ENCODE measurements at places on chromosomes 7 and 10.

GRCh38 chr7:17725821-17726220, 214.5 kb downstream of the SNX13 start:
- no peak for DNase-seq

- no peak for DNase-seq
Observed at GRCh38 chr10:82390866-82391658, 516.1 kb downstream of the NRG3 start.

DNA sequence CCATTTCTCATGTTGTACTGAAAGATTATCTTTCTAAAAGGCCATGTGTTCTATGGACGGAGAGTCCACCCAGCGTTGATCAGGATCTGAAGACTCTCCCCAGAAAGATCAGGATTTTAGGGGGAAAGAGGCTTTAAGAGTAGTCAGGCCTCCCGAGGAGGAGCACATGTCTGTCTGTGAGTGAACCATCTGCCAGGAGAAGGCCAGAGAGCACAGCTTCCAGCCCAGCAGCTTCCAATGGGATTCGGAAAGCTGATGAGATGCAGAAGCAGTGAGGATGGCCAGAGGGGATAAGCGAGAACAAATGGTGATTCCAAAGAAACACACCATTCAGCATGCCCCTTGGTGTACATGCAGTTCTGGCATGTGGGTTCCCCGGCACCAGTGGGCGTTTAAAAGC, 88.5 kb upstream of the TCERG1L start:
- DNase-seq, result no peak

GRCh38 chr10:5292196-5292735, 72.5 kb upstream of the UCN3 start:
- DNase-seq, result peak; percentile 6

GRCh38 chr10:132832186-132832969, 46.4 kb upstream of the NKX6-2 start:
- DNase-seq, result no peak

GRCh38 chr7:103751311-103751880, 238.1 kb downstream of the RELN start:
- DNase-seq, result no peak

GRCh38 chr10:44935201-44935965, 24.2 kb upstream of the RASSF4 start:
- no peak for DNase-seq

DNA sequence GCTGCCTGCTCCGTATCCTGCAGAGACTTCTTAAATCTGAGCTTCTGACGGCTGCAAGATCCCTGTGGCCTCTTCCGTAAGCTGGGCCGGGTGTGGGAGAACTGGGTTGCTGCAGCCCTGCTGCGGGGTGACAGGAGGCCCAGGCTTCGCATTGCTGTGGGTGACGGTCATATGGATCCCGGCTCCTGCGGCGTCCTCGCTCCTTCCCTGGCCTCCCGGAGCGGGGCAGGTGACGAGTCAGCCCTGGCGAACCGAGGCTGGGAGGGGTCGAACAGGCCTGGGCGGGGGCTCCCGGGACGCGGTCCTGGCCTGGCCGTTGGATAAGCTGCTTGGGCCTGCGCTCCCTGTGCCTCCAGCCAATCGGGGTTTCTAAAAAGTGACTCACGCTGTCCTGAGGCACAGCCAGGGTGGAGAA, 7.8 kb upstream of the UBE2D1 start:
- DNase-seq, result no peak

DNA sequence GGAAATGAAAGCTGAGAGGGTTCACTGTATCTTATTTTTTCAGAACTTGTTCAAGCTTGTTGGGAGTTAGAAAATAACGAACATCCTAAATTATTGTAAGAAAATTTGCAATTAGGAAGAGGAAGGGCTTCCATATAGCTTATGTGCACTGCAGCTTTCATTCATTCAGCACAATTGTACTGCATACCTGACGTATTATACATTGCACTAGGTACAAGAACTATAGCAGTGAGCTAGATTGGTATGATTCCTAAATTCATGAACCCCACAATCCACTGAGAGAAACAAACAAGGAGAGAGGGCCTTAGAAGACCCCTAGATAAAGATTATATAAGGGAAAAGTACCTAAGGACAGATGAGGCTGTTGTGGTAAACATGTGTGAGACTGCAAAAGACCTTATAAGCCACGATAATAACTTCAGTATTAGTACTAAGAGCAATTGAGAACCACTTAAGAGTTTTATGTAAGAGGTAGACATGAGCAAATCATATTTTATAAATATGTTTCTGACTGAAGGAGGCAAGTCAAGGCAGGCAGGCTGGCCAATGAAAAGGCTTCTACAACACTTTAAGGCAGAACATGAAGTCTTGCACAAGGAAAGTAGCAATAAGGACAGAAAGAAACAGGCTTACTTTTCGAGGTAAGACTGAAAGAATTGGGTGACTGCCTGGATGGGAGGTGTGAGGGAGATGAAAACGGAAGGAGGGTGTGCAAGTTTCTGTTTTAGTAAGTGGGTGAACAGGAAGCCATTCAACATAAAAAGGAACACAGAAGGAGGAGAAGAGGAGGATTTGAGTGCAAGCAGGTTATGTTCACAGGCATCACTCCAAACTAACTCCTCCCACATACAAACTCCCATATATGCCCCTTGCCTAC, 77.9 kb upstream of the LRRN3 start:
- DNase-seq, result no peak

- no peak for DNase-seq
Observed at GRCh38 chr10:73999703-74000102, 1.8 kb downstream of the VCL start.

DNA sequence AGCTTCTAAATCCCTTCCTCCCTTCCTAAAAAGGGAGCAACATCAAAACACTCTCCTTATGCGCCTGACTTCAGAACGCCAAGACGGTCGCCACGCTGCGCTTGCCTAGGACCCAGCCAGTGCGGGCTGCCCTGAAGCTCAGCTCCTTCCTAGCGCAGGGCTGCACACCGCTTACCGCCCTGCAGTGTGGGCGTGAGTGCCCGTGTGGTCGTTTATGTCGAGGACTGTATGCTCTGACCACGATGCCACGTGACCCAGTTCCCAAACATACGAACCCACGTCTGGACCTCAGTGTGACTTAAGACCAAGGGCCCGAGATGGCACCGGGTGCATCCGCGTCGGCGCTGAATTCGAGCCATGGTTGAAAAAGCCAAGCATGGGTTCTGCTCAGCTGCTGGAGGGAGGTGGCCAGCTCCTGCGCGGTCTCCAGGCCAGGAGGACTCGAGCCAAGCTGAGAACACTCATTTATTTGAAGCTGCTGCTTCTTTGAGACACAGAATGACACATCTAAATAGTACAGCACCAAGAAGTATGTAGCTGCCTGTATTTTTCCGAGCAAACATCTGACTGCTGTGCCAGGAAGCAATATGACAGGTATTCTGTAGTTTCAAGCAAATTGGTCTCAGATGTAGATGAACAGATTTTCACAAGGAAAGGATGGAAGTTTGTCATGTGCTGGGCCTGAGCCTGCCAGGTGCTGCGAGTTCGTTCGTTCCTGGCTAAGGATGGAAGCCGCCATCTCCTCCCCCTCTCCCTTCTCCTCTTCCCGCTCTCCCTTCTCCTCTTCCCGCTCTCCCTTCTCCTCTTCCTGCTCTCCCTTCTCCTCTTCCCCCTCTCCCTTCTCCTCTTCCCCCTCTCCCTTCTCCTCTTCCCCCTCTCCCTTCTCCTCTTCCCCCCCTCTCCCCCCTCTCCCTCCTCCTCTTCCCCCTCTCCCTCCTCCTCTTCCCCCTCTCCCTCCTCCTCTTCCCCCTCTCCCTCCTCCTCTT, 184.7 kb downstream of the EBF3 start:
- no peak for DNase-seq

GRCh38 chr10:77837248-77837924, 89.2 kb downstream of the DLG5 start:
- DNase-seq, result peak; percentile 21

DNA sequence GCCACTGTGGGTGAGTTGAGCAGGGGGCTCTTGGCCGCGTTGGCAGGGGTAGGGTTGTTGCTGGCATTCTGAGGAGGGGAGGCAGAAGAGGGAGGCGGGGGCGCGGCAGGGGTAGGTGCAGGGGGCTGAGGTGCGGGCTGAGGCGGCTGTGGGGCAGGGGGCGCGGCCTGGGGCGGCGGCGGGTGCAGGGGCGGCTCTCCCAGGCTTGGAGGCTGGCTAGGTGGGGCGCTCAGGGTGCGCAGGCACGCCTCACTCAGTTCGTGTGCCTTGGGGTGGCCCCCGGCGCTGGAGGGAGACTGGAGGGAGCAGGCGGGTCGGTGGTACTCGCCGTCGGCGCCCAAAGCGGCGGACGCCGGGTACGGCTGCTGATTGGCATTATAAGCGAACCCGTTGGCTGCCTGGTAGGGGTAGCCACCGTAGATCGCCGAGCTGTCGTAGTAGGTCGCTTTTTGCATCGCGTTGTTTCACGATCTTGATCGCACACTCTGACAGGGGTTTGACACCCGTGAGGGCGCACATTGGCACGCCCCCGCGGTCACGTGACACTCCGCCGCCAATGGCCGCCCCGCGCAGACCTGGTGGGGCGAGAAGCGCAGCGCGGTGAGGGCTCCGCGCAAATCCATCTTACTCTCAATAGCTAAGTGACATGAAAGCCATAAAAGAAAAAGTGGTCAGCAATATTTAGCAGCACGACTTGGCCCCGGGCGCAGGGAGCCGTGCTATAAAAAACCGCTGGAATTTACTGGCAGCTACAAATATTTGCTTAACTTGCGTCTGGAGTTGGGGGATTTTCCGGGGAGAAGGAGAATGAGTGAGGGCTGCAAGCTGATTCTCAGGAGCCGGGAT, 7.9 kb upstream of the HOXA2 start:
- no peak for DNase-seq

DNA sequence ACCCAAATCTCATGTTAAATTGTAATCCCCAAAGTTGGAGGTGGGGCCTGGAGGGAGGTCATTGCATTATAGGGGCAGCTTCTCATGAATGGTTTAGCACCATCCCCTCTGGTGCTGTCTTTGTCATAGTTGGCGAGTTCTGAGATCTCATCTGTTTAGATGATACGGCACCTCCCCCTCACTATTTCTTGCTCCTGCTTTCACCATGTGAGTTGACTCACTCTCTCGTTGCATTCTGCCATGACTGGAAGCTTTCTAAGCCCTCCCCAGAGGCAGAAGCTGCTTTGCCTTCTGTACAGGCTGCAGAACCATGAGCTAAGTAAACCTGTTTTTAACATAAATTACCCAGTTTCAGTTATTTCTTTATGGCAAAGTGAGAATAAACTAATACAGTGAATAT, 18.9 kb upstream of the ZNF138 start:
- no peak for DNase-seq

DNA sequence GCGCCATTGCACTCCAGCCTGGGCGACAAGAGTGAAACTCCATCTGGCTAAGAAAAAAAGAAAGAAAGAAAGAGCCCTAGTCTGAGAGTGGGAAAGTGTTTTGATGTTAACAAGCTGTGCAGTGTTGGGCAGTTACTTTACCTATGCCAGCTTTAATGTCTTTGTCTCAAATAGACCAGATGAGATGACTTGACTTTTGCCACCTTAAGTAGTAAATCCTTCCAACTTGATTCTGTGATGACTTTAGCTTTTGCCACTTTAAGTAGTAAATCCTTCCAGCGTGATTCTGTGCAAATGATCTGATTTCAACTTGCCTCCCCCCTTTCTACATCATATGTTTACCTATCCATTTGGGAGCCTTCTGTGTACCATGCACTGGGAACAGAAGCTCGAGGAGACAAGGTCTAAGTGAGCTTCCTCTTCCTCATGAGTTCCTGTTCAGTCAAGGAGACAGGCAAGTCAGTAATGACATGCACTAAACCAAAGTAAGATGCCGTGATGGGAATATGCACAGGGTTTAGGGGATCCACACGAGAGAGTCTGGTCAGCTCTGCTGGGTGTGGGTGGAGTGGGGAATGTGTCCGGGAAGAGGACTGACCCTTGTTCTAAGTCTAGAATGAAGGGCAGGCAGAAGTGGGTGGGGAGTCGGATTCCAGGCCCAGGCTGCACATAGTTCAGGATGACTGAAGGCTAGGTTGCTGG, 17.2 kb downstream of the INPP5F start:
- no peak for DNase-seq

DNA sequence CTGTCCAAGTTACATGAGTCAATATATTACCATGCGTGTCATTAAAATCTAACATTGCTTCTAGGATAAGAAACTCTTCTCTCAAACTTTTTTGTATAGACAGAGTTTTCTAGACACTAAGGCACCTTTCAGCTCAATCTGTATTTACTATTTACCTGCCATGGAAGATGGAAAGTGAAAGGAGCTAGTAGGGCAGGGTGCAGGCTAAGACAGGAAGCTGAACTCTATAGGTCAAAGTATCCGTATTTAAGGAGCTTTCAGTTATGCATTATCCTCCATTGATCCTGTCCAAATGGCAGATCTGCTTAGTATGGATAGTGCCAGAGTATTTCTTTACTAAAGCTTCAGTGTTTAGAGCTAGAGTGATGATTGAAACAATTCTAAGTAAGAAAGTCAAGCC, 612.8 kb downstream of the IPMK start:
- DNase-seq, result no peak

DNA sequence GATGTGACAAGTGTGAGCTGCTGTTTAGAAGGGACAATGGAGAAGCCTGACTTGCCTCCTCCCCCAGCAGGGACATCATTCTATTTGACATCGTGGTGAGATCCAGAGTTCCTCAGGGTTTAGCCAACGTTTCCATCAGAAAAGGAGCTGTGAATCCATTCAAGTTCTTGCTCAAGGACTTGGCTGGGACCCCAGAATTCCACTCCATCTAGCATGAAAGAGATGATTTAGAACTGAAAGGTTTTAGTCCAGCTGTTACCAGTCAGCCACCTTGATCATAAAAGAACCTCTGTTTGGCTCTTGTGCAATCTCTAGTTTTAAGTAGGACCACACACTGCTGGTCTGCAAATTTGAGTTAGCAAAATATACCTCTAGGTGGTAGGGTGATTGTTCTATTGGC, 337.6 kb downstream of the FRMD4A start:
- no peak for DNase-seq

- DNase-seq, result peak; percentile 43
Observed at GRCh38 chr7:4775848-4776623, 613 bp downstream of the AP5Z1 start.

- no peak for DNase-seq
Observed at GRCh38 chr7:90007001-90007654, 147.1 kb upstream of the STEAP1 start.

GRCh38 chr10:86798025-86798424, 41.6 kb downstream of the BMPR1A start:
- no peak for DNase-seq

- no peak for DNase-seq
Observed at GRCh38 chr7:35536396-35536826, 158.5 kb downstream of the HERPUD2 start.

- no peak for DNase-seq
Observed at GRCh38 chr7:157731126-157731525, 394.3 kb downstream of the DNAJB6 start.

DNA sequence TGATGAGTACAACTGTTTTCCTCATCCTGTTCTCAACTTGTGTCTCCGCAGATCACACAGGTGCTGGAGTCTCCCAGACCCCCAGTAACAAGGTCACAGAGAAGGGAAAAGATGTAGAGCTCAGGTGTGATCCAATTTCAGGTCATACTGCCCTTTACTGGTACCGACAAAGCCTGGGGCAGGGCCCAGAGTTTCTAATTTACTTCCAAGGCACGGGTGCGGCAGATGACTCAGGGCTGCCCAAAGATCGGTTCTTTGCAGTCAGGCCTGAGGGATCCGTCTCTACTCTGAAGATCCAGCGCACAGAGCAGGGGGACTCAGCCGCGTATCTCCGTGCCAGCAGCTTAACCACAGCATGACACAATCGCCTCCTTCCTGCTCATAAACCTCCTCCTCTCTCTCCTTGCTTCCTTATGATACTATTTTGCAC, 126.7 kb upstream of the PRSS58 start:
- DNase-seq, result no peak
